ENCODE measurements at places on chromosomes 6 and 20.

- DNase-seq, result no peak
Measured at GRCh38 chr6:150949526-150949925, 84.0 kb downstream of the MTHFD1L start.

DNA sequence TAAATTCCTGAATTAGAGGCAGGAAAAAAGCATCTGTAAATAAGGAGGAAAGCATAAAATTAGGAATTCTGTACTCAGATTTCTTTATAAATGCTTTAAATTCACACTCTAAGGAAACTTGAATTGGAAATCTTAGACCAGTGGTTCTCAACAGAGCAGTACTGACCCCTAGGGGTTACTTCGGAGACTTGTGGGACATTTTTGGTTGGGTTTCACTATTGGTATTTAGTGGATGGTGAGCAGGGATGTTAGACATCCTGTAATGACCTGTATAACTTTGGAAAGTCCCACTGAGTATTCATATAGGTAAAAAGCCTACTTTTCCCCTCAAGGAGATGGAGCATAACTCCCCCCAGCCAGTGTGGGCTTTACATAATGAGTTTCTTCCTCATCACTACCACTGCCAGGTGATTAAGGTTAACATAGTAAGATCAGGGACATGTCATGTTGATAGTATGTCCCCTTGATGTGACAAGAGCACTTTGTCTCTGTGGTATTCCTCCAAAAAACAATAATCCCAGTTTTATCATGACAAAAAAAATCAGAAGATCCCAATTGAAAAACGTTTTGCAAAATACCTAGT lies 31.0 kb downstream of the GLO1 start:
- no peak for DNase-seq

GRCh38 chr6:82442061-82442719 lies 78.6 kb downstream of the TPBG start:
- no peak for DNase-seq

- DNase-seq, result no peak
Measured at GRCh38 chr6:104381907-104382306, 477.8 kb downstream of the HACE1 start.

DNA sequence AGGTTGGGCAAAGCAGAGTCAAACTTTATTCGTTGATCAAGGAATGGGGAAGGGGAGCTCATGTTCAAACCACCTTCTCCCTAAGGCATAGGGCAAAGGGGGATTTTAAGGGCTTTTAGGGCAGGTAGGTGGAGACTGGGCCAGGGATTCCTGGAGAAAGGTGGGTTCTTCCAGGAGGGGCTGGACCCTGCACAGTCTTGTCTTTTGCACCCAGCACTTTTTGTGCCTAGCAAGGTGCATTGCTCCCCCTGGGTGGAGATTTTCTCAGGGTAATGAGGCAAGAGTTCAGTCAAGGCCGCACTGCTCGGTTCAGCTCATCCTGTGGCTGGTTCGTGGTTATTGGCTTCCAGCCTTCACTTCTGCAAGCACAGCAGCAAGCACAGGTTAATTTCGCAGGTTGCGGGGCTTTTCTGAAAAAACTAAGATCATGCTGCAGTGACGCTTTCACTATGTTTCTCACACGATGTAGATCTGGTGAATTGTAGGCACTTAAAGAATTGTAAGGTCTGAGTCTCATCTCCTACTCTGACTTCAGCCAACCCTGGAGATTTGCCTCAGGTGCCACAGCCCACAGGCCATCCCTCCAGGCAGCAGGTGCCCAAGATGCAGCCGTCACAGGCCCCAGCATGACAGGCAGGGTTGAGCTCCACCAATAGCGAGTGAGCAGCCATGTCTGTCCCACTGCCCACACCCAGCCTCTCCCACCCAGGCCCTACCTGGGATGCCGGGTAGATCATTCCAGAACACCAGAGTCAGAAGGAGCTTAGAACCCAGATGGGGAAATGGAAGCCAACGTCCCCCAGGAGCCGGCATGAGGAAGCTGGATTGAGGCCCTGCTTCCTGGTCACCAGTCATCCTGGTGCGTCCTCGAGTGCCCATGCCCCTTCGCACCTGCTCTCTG lies 37.1 kb downstream of the SUN5 start:
- no peak for DNase-seq

- DNase-seq, result no peak
Measured at GRCh38 chr6:169905041-169905807, 153.8 kb downstream of the ERMARD start.

- no peak for DNase-seq
Measured at GRCh38 chr20:16434062-16434664, 139.1 kb downstream of the KIF16B start.

All from stimulated activated CD4-positive, alpha-beta T cell treated with anti-CD3 and anti-CD28 coated beads, Interleukin-1b, Interleukin-23, amount 100 ng/mL, for 1 hour (primary cell).